ENCODE measurements at places on chromosomes 2 and 18.

GRCh38 chr2:14942987-14943386 lies 310.5 kb downstream of the LRATD1 start:
- DNase-seq = no peak

GRCh38 chr2:216984937-216985336 lies 125.1 kb upstream of the TNP1 start:
- no peak for DNase-seq

DNA sequence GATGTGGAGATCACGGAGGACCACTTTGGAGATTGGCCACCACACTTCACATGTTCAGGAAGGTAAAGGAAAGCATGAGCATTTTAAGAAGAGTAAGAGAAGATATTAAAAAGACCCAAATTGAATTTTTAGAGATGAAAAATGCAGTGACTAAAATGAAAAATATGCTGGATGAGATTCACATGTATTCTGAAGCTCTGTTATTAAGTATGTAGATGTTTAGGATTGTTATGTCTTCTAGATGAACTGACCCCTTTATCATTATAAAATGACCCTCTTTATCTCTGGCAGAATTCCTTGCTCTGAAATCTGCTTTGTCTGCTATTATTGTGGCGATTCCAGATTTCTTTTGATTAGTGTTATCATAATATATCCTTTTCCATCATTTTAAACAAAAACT lies 36.0 kb upstream of the DYNC2LI1 start:
- no peak for DNase-seq

GRCh38 chr18:31447530-31448191 lies at the start of gene DSG3:
Gene DSG3, plus strand, starts transcription at chr18:31447741. Its CDS starts 137 bp downstream, at chr18:31447878.
- DNase-seq = no peak

DNA sequence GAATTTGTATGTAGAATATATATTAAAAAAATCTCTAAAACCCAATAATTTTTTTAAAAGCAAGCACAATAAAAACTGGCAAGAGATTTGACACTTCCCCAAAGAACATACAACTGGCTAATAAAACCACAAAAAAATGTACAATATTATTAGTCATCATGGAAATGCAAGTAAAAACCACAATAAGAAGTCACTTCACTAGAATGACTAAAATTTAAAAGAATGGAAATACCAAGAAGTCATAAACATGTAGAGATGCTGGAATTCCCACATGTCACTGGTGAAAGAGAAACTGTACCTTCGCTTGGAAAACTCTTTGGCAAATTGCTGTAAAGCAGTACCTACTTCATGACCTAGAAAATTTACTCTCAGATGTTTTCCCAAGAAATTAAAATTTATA lies 43.4 kb upstream of the KYNU start:
- no peak for DNase-seq

DNA sequence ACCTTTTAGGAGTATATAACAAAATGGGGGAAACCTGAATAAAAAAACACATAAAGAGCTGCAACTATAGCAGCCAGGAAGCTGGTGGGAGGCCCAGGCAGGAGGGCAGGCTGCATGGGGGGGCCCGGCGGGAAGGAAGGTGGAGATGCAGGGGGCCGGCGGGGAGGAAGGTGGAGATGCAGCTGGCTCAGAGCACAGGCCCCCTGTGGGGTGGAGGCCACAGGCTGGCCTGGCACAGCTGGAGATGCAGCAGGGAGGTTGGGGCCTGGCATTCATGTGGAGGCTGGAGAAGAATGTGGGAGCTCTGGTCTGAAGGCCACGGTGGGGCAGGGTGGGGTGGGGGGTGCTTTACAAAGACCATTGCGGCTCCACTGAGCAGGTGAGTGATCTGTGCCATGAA lies 31.4 kb downstream of the FAM228A start:
- no peak for DNase-seq

GRCh38 chr2:218378053-218378452 lies 4.0 kb upstream of the SLC11A1 start:
- no peak for DNase-seq

GRCh38 chr2:31945572-31945935 lies 65.3 kb downstream of the MEMO1 start:
- DNase-seq = no peak

- DNase-seq = no peak
Measured at GRCh38 chr2:25109822-25110221, 58.6 kb downstream of the POMC start.

- DNase-seq = no peak
Measured at GRCh38 chr2:128591861-128592822, 273.5 kb upstream of the HS6ST1 start.

DNA sequence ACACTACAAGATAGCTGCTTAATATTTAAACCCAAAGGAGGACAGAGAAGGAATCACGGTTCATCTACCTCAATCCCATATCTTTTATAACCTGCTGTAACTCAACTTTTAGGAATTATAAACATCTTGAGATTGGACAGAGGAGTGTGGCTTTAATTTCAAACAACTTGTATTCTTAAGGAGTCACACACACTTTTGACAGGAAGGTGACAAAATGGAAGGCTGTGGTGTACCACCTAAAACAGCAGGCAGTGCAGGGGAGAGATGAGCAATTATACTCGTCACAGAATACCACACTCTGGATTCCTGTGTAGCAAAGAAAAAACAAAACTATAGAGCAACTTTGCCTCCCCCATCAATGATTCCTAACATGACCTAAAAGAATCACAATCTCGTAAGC lies 194.8 kb downstream of the ZEB2 start:
- no peak for DNase-seq

DNA sequence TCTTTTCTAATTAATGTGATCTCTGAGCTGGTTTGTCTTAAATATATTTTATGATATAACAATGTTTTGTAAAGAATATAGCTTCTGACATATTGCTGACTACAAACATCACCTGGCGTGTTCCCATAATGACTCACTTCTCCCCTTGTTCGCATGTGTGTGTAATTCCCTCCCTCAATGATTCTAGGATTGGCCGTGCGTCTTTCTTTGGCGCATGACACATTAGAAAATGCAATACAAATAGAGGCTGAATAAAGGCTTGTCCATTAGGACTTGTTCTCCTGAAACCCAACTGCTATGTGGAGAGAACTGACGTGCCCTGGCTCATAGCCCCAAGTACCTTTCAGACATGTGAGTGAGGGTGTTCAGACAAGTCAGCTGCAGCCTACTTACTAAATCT lies 159.7 kb upstream of the CDH20 start:
- no peak for DNase-seq

GRCh38 chr2:53913721-53914120 lies 54.0 kb upstream of the GPR75 start:
- no peak for DNase-seq

- DNase-seq = no peak
Measured at GRCh38 chr18:24306201-24306600, 91.4 kb downstream of the OSBPL1A start.

DNA sequence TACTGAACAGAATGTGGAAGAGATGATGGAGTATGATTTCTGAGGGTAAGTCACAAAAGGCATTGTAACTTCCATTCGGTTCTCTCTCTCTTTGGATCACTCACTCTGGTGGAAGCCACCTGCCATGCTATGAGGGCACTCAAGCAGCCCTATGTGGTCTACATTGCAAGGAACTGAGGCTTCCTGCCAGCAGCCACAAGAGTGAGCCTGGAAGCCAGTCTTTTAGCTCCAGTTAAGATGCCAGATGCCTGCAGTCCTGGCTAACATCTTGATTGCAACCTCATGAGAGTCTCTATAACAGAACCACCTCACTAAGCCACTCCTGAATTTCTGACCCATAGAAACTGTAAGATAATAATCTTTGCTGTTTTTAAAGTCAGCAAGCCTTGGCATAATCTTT lies 935.7 kb downstream of the LRP1B start:
- DNase-seq = no peak

GRCh38 chr2:158926478-158926948 lies 41.9 kb upstream of the TANC1 start:
- DNase-seq = no peak

DNA sequence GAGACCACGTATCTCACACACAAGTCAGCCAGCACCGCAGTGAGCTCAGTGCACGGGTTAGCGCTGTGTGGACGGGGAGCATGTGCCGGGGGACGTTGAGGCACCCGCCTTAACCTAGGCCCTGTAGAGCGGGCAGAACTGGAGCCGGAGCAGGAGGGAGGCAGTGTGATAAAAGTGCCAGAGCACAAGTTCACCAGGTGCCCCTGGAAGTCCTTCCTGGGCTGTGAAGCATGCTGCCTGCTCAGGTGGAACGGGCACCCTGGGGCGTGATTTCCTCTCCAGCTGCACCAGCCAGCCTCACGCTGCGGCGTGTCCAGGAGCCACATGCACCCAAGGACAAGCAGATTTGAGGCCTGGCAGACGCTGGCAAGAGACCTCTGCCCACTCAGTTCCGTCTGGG lies 50.3 kb downstream of the ITGB1BP1 start:
- no peak for DNase-seq

DNA sequence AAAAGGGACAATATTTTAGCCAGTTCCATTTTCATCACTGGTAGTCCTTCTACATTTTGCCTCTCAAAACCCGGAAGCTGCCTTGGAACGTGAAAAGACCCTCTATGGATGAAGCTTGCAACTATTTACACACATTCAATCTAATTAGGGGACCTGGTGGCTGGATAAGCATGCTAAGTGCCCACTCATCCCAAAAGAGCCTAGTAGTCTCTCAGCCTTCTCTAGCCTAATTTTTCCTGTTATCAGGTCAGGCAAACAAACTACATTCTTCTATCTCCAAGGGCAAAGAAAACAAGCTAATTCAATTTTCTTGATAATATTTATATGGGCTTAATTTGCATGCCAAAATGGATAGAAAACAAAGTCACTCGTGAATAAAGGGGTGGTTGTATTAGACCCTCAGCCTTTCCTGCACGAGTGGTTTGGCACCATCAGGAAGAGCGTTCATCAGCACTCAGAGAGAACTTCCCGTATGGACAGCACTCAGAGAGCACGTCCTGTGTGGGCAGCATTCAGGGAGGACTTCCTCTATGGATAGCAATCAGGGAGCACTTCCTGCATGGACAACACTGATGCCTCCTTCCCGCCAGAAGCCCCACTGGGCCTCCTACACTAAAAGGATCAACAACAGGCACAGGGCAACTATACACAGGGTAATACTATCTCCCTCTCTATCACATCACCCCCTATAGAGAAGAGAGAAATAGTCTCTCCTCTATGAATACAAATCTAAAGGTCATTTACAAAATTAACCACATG lies 122.2 kb downstream of the RBMS1 start:
- no peak for DNase-seq

GRCh38 chr2:127063701-127064590 lies 43.0 kb downstream of the BIN1 start:
- no peak for DNase-seq

GRCh38 chr2:224039770-224040440 lies 819 bp upstream of the SERPINE2 start:
- DNase-seq = no peak

- DNase-seq = no peak
Measured at GRCh38 chr2:147141930-147142329, 702.9 kb upstream of the ACVR2A start.

DNA sequence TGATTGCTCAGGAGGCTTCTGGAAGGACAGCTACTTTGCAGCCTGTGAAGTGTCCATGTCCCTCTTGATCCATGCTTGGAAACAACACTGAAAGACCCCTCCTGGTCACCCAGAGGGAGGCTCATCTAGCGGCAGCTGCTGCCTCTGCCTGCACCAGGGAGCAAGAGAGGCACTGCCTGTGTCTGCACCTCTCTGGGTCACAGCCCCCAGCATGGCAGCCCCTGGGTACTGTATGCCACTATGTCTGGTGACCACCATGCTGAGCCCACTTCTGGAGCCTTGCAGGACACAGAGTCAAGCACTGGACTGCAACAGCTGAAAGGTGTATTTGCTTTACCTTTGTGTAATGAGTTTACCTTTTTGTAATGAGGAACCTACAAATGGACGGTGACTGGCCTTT lies 186.3 kb upstream of the MYT1L start:
- DNase-seq = no peak

DNA sequence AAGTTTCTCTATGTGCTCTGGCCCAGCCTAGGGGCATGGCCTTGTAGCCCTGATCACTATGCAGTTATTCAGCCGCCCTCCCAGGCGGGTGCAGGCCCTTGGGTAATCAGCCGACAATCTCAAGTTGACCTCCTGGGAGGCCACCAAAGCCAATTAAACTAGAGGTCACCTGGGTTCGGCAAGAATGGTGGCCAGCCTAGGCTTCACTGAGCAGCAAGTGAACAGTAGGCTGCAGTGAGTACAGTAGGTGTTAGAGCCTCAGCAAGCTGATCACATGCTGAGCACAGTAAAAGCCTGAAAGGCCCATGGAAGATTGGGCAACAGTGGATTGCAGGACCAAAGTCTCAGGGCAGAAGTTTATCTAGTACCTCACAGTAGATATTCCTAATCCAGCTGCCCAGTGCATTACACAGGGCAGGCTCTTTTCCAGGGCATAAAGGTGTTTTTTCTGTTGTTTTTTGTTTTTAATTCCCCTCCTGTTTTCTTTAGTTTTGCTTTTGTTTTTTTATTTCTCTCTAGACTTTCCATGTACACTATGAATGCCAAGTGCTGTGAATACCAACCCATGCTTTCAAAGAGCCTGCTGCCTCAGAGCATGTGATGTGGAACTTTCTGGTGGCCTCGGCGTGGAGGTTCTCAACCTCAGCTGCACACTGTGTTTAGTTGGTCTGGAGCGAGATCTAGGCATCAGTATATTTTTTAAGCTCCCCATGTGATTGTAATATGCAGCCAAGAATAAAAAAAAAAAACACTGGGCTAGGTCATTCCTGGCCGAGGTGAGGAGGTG lies 55.9 kb upstream of the ATL2 start:
- DNase-seq = no peak

- DNase-seq = no peak
Measured at GRCh38 chr18:49206717-49207116, 253.7 kb downstream of the DYM start.

- no peak for DNase-seq
Measured at GRCh38 chr18:24993628-24994027, 358.3 kb downstream of the ZNF521 start.

DNA sequence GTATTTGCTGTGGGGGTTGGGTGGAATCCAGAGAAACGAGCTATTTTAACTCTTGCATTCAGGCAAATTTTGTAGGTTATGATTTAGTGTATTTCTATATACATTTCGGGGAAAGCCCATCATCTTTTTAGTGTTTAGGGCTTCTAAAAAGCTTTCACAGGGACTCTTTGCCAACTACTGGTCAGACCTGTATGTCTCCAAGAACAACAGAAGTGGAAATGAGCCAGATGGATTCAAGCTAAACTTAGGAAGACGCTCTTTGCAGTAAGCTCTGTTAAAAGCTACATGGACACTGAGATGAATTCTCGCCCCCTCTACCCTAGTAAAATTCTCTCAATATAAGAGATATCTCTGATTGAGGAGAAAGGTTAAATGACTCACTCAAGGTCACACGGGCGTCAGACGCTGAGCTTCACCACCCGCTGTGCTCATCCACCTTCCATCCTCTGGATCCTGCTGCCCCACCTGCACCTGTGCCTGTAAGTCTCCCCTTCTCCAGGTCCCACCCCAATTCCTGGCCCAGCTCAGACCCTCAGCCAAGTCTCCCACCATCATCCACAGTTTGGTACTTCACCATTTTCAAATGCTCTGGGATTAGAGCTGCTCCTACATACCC lies 85.6 kb downstream of the MARCHF4 start:
- no peak for DNase-seq
